ENCODE measurements at places on chromosomes 1 and 21. TPM values are rescaled to one million over a fixed set of nuclear protein-coding genes. Genes with fewer than 3 reads are reported as not detected.

Gene ZNF670
- 3.2 TPM for total RNA-seq

Gene DOP1B
- 8.9 TPM for total RNA-seq

Gene ATP5PB
- 188 TPM for total RNA-seq

Gene FAM72A
- total RNA-seq, result 21.0 TPM

Gene RAD54L
- 87.5 TPM for total RNA-seq

Gene S100A10
- total RNA-seq, result 263 TPM

Gene CLCA4
- total RNA-seq, result not detected

Gene AGT
- total RNA-seq, result not detected

Gene FAM163A
- not detected for total RNA-seq

Gene SLC2A5
- not detected for total RNA-seq

Gene OR2L8
- 0.47 TPM for total RNA-seq

Gene MANEAL
- total RNA-seq, result 2.8 TPM

Gene ADGRB2
- total RNA-seq, result 1.2 TPM

Gene LRRC38
- not detected for total RNA-seq

Gene VSIG8
- not detected for total RNA-seq

Gene TSPEAR
- not detected for total RNA-seq

Gene AGRN
- total RNA-seq, result 9.4 TPM

Gene TDRD5
- total RNA-seq, result not detected

All from natural killer cell treated with Interleukin-12 subunit alpha and Interleukin-12 subunit beta and Interleukin-15 and Interleukin-18, amount 100 ng/mL, for 72 hours (primary cell).